Activated CD4-positive, alpha-beta T cell treated with anti-CD3 and anti-CD28 coated beads, Interleukin-2, amount 50 U/mL, for 4 hours (primary cell): ENCODE measurements at places on chromosomes 12 and 14.

- DNase-seq = no peak
Measured at GRCh38 chr14:103014466-103015228, 42.7 kb downstream of the CDC42BPB start.

DNA sequence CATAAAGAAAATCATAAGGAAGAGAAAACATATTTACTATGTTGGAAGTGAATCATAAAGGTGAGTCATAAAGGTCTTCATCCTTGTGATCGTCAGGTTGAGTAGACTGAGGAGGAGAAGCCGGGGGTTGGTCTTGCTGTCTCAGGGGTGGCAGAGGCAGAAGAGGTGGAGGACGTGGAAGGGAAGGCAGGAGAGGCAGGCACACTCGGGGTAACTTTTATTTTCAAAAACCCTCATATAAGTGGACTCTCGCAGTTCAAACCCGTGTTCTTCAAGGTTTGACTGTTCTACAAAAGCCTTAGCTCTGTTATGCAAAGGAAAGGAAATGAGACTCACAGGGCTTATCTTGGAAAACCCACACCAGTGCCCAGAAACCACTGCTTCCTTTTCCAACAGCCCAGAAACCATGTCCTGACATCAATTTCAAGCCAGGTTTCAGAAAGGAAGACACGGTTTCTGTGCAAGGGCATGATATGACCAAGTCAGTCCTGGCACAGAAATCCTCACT lies 14.0 kb downstream of the SMCO2 start:
- DNase-seq = peak; percentile 28

DNA sequence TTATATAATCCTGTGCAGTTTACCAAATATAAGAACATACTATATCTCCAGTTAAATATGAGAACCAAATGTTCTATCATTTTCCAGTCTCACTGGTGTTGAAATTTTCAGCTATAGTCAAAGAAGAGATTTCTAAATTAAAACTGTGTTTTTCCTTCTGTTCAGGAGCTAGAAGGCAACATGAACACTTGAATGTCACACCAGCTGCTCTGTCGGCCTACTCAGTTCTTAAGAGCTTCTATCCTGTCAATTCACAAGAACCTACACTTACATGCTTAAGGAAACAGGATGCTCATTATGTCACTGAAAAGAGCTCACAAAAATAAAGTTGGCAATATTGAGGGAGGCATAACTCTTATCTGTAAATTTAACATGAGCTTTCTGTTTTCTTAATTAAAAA lies 43.1 kb downstream of the ATP2B1 start:
- DNase-seq = no peak

DNA sequence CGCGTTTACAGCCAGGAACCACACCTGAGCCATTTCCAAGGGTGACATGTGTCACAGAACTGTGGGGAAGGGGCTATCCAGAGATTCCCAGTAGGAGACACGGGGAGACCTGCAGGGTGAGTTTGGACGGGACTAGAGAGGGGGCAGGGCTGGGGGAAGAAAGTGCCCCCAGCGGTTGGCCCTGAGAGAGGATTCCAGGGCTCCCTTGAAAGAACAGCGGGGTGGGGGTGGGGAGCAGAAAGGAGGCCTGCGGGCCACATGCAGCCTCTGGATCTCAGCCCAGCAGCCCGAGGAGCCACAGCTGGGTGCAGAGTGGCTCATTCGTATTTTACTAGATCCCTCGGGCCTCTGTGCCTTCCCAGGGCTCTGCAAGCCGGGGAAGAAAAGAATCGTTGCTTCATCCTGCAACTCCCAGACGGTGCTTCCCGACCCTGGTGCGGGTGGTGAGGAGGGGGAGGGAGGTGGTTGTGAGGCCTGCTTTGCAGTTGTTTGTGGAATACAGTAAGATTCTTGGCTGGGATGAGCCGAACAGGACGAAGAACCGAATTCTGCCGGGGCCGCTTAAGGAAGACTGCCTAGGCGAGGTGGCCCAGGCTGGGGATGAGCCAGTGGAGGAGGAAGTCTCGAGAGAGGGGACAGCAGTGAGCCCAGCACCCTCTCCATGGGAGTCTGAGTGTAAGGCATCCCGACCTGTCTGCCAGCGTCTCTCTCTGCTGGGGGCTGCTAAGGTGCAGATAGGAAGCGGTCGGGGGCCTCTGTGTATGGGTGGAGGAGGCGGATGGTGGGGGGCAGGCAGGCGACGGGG lies 36.1 kb upstream of the ANKRD9 start:
- no peak for DNase-seq

DNA sequence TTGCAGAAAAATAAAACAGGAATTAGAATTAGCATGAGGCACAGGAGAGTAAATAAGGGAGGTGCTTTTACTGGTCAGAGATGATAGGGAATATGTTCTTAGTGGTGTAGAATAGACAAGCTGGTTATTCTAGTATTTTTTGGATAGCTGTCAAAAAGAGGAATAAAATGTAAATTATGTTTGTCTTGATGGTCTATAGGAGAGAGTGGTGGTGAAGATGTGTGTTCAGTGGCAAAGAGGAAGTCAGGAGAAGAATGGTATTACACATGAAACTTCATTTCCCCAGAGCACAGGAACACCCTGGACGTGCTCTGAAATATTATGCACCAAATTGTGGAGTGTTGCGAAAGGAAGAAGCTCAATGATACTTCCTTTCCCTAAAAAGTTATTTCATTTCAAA lies 27.8 kb downstream of the MUCL1 start:
- no peak for DNase-seq
